Activated T-cell treated with anti-CD3 and anti-CD28 coated beads for 1 hour (primary cell): ENCODE measurements at places on chromosomes 3 and 15.

DNA sequence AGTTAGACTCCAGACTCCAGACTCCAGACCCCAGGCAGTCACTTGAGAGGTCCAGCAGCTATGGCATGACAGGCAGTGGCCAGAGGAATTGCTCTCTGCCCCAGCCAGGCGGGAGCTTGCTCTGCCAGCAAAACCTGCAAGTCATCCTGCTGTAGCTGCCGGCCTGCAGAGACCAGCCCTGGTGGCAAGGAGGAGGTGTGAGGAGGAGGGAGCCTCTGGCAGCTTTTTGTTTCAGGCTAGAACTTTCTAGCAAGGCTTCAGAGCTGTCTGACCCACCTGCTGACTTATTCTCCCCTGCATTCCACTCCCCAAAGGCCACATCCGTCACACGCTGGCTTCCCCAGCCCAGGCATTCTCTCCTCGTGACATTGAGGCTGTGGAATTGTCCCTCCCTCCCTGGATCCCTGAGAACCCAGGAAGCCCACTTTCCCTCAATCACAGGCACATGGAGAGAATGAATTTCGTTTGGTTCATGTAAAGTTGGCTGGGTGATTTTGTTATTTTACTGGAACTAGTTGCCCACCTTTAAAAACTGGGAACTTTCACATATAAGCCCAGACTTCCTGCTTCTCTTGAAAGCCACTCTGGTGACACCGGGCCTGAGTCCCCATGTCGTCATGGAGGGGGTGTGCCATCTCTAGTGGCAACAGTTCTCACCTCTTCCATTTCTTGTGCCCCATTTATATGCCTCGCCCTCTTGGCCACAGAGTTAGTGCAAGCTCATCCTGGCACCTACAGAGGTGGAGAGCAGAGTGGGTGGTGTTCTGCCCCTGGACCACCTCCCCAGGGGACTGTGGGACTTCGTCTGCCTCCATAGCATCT is 82.7 kb downstream of the ABHD5 start:
- DNase-seq = no peak

- DNase-seq = no peak
These were observed 29.6 kb downstream of the GADL1 start for GRCh38 chr3:30864836-30865235.

DNA sequence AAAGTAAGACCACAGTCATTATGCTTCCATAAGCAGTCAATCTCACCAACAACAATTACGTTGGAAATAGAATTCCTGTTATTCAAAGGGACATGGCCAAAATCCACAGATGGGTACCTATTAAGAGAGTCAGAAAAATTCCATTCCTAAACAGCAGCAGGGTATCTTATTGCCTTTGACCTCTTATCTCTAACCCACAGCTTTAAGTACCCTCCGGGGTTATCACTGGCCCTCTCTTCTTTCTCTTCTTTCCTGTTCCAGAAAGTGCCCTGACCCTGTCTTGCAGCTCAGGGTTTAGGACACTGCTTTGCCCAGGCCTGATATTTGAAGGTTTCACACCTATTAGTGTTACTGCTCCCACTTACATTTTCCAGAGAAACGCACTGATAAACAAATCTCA is 428.7 kb downstream of the TBC1D5 start:
- DNase-seq = no peak

GRCh38 chr3:13229273-13229949 is 156.2 kb upstream of the IQSEC1 start:
- DNase-seq = no peak

DNA sequence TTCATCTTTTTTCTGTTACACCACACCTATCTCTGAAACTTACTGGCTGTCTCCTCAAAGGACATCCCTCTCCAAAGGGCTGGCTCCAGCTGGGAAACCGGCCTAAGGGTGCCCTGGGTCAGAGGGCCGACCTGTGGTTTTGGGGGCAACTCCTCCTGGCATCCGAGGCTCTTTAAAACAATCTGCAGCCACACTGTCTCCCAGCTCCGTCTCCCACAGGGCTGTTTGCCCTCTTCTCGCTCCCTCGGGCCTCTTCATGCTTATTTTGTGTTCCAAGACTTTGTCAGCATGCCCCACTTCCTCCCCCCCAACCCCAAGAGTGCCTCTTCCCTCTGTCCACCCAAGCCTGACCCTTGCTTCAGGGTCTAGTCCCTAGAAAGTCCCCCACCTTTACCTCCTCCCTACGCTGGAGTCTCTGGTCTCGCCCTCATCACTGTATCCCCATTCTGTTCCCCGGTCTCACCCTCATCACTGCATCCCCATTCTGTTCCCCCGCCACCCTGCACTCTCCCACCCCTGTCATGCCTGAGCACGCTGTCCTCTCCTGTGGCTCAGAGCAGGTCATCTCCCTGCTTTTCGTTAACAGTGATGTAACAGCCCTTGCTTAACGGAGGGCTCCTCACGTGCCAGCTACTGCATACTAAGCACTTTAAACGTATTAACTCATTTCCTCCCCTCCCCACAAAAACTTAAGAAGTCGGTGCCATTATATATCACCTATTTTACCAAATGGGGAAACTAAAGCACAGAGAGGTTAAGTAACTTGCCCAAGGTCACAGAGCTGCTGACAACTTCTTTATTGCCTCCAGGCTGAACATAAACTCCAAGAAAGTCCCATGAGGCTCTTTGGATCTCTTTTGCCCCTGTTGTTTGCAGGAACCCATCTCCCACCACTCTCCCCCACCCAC is 1.1 kb upstream of the CSK start:
- no peak for DNase-seq

- DNase-seq = no peak
These were observed 8.6 kb upstream of the EBLN2 start for GRCh38 chr3:73052857-73053256.

GRCh38 chr15:31498329-31498728 is 171.7 kb downstream of the KLF13 start:
- DNase-seq = no peak

GRCh38 chr15:65828585-65828984 is 36.5 kb upstream of the DENND4A start:
- no peak for DNase-seq

DNA sequence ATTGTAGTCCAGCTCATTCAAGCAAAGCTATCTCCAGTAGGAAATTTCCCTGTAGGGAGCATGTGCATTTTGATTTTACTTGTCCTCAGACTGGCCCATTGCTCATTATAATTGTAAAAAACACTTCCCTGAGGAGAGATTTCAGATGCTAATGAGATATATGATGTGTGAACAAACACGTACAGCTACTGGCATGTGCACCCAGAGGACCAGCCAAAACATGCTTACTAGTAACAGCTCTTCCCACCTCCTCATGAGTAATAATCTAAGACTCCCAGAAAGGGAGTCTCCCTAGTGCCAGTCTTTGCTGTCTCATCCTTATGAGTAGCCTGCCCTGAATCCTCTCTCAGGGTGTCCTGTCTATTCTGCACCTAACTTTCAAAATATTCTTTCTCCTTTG is 43.4 kb downstream of the FBXO22 start:
- no peak for DNase-seq

DNA sequence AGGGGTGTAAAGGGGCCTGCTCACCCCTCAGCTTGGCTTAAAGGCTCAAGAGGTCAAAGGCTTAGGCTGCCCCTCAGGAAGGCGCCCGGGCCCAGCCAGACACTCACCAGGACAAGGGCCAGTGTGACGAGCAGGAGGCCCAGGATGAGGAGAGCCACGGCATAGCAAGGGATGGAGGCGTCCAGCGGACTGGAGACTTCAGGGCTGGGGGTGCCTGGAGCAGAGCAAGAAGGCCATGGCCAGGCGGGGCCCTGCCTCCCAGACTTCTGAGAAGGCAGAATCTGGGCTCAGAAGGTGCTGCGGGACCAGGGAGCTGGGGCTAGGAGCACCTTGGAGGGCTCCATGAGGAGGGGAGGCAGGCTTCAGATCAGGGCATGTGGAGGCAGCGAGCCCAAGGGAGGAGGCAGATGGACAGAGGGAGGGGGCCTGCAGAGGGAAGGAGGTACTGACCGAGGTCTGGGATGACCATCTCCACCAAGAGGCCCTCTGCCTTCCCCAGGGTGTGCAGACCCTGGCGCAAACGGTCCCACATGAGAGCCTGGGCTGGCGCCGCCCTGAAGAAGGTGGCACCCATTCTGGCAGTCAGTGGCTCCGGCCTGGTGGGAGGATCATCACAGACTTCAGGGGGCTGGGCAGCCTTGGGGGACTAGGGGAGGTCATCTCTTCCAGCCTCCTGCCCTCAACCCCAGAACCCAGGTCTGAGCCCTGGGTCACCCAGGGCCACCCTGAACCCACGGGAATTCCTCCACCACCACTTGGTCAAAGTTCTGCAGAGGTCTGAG is 24.5 kb downstream of the C15orf39 start:
- DNase-seq = no peak

DNA sequence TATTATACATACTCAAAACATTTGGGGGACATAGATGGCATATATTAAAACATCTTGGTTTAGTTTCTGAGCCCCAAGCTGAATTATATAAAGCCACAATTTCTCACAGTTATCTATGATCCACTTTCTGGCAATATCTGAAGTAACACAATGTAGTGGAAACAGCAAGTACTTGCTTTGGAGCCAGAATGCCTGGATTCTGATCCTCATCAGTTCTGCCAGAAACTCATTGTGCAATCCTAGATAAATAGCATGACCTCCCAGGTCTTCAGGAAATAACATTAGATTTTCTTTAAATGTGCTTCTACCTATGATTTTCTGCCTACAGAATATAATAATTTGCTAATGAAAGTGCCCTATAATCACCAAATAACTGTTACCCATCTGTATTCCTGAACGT is 544.9 kb downstream of the NAALADL2 start:
- no peak for DNase-seq

DNA sequence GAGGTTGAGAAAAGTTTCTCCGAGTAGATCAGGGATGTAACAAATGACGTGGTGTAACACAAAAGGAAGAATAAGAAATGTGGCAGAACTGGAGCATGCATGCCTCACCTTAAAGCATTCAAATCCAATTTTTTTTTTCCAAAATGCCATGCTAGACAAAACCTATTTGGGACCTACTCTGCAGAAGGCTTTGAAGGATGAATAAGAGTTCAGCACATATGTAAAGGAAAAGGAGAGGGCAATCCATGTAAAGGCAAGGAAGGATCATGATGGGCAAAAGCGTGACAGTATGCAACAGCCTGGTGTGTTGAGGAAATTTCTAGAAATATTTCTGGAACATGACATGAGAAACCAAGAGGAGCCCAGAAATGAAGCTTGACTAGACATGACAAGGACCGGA is 116.4 kb downstream of the OXNAD1 start:
- DNase-seq = no peak

DNA sequence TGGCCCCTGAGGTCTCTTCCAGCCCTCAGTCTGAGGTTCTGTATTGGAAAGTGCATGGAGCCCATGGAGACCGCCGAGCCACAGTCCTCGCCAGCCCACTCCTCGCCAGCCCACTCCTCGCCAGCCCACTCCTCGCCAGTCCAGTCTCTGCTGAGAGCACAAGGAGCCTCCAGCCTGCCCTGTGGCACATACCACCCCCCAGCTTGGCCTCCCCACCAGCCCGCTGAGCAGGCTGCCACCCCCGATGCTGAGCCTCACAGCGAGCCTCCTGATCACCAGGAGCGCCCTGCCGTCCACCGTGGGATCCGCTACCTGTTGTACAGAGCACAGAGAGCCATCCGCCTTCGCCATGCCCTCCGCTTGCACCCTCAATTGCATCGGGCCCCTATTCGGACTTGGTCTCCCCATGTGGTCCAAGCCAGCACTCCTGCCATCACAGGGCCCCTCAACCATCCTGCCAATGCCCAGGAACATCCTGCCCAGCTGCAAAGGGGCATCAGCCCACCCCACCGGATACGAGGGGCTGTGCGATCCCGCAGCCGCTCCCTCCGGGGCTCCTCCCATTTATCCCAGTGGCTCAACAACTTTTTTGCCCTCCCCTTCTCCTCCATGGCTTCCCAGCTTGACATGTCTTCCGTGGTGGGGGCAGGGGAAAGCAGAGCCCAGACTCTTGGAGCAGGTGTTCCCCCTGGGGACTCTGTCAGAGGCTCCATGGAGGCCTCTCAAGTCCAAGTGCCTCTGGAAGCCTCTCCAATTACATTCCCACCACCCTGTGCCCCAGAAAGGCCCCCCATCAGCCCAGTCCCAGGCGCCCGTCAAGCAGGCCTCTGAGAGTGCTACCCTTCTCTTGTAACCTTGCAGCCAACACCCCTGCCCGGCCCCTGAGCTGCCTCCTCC is 40.9 kb downstream of the PML start:
- DNase-seq = no peak

GRCh38 chr3:123586968-123587367 is 2.1 kb upstream of the HACD2 start:
- no peak for DNase-seq

GRCh38 chr3:22117091-22117490 is 366.1 kb upstream of the ZNF385D start:
- DNase-seq = no peak

GRCh38 chr3:97935842-97936241 is 36.4 kb downstream of the RIOX2 start:
- DNase-seq = no peak

DNA sequence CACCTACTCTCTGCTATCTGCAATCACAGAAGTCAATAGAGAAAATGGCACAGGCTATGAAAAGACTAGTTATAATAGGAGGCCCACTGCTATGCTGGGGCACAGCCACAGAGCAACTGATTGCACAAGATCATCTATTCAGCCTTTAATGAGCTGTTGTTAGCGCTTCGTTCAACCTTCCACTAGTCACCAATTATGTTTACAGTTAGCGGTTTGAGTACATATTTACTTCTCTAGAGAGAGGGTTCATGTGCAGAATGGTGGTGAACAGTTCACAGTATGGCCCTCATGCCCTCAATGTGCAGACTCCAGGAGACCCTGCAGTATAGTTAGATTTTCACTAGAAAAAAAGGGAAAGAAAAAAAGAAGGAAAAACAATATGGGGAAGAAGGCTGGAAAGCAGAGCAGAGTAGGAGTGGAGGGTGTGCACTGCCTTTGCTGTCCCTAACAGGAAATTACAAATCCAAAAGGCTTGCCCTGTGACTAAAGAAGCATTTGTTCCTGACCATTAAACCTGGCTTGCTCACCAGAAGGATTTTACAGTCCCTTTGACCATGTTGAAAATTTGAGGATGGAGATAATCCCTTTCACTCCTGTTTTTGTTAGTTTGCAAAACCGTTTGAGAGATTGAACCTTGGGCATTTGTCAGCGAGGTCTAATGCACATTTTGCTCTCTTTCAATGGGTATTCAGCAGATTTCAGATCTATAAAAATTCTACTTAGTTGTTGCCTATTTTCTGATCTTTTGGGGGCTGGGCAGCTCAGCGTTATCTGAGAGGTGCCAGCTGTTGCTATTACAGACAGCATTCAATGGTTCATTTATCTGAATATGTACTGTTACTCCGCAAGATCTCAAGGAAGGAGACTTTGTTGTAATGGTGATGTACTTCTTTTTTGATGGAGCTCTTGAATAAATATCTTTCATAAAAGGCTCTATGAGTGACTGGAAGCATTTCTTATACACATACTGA is 296.1 kb downstream of the LSAMP start:
- no peak for DNase-seq

GRCh38 chr3:71062037-71062932 is 521.2 kb downstream of the FOXP1 start:
- DNase-seq = no peak
